OCI-LY7 (cell line): ENCODE measurements at places on chromosomes 11 and 22. TPM values are rescaled to one million over a fixed set of nuclear protein-coding genes. Genes with fewer than 3 reads are reported as not detected.

HEPN1 gene
- total RNA-seq, result not detected in 2 replicates

SSTR3 gene
- total RNA-seq, result 0.30 TPM in 2 replicates

ZDHHC8 gene
- 9.6 and 16.7 TPM in 2 replicates for total RNA-seq

KCNA4 gene
- not detected in 2 replicates for total RNA-seq

OR8A1 gene
- total RNA-seq, result not detected in 2 replicates

NOX4 gene
- total RNA-seq, result not detected in 2 replicates

DDT gene
- 161 and 182 TPM in 2 replicates for total RNA-seq

- DNase-seq, result no peak
Measured at GRCh38 chr22:49257551-49257961, 570.1 kb downstream of the BRD1 start.

- DNase-seq, result no peak
Measured at GRCh38 chr11:16936643-16937042, 77.6 kb downstream of the PLEKHA7 start.

- no peak for DNase-seq
Measured at GRCh38 chr11:70944636-70945035, 307.7 kb downstream of the SHANK2 start.

DNA sequence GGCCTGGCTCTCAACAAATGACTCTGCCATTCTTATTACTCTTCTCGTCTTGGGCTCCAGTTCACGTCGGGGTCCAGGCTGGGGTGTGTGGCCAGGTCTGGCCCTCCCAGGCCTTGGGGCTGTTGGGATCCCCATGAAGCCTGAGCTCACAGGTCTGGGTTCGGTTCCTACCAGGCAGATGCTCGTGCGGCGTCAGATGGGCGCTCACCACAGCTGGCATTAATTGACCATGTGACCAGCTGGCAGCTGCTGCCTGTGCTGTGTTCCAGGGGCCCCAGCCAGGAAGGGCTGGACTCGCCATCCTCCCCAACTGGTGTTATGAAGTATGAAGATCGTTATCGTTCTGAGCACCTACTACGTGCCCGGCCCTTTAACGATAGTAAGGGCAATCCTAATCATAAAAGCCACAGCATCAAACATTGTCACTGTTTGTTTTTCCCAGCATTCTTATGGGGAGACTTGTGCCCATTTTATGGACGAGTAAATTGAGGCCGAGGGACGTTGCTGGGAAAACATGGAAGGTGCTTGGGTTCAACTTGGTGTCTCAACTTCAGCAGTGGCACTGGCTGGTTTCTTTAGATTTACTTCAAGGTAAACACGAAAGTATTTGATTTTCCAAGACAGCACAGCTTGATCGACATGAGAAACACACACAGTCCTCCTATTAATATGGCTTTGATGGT, 26.8 kb upstream of the CACNG2 start:
- DNase-seq, result no peak

DNA sequence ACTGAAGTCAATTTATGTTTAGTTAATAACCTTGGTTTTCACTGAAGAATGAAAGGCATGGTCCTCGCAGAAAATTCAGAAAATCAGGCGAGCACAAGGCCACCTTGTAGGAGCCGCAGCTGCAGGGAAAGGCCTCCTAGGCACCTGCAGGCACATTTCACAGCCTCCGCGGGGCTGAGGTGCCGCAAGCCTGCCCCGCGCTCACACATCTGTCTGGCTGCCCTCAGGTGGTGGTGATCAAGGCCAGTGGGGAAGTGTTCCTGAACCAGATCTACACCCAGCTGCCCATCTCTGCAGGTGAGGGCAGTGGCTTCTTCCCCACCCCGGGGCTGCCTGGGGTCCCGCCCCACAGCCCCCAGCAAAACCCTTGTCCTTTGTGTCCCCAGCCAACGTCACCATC, 10.5 kb downstream of the MUC5AC start:
- no peak for DNase-seq

- no peak for DNase-seq
Measured at GRCh38 chr11:111540114-111540936, at the start of gene LAYN. Gene LAYN (plus strand): TSS chr11:111540720. CDS start chr11:111540844, 124 bp downstream.

- DNase-seq, result no peak
Measured at GRCh38 chr22:47623763-47624148, 861.3 kb downstream of the TBC1D22A start.

- DNase-seq, result no peak
Measured at GRCh38 chr11:112339566-112339965, 78.9 kb upstream of the PLET1 start.

DNA sequence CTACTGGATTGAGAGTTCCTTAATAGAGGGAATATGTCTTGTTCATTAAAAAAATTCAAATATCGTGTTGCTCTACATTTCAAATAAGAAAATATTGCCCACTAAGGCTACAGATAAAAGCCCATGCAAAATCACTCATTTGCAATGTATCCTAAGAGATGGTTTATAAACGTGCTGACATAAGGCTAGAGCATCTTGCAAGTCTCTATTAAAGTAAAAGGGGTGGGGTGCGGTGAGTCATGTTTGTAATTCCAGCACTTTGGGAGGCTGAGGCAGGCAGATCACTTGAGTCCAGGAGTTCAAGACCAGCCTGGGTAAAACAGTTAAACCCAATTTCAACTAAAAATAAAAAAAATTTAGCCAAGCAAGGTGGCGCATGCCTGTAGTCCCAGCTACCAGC, 70.3 kb downstream of the PGR start:
- DNase-seq, result no peak

DNA sequence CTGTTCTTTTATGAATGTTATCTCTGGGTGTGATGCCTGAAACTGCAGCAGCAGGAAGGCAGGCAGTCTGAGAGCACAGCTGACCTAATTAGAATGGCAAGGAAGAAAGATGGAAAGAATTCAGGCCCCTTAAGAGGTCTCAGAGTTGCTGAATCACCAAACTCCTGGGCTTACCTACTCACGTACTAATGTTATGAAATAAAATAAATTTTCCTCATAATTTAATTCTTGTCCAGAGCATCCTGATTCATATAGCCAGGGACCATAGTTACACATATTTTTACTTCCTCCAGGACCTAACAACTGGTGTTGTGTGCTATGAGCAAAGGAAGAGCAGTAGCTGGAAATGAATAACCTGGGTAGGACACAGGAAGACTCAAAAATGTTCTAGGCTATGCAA, 41.9 kb downstream of the SNX19 start:
- DNase-seq, result no peak

DNA sequence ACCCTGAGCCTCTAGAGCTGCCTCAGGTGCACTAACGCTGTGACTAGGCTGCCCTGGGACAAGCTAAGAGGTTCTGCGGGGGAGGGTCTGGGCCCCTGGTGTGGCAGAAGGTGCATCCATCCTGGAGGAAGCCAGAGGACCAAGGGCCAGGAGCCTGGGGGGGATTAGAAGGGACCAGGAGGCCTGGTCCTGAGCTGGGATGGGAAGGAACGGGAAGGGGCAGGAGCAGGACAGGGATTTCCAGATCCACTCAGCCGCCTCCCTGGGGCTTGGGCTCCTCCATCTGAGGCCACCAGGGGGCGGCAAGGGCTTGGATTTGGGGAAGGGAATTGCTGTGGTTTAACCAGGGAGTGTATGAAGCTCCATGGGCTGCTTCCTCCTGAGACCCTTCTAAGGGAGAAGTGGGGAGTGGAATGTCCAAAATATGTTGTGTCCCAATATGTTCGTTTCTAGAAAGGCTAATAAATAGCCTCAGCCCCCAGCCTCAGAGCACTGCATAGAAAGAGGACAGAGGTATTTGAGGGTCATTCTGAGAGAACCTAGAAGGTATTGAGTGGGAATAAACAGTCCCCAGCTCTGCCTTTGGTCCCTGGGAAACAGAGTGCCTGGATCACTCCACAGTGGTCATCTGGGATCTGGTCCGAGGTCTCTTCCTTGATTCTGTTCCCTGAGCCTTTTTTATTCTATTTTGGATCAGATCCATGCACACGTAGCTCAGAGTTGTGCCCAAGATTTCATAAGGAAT, 17.4 kb upstream of the PRAME start:
- peak; percentile 58 for DNase-seq

GRCh38 chr11:128339792-128340191, 247.6 kb downstream of the ETS1 start:
- no peak for DNase-seq

- DNase-seq, result no peak
Measured at GRCh38 chr11:3896644-3897043, 41.2 kb downstream of the STIM1 start.

DNA sequence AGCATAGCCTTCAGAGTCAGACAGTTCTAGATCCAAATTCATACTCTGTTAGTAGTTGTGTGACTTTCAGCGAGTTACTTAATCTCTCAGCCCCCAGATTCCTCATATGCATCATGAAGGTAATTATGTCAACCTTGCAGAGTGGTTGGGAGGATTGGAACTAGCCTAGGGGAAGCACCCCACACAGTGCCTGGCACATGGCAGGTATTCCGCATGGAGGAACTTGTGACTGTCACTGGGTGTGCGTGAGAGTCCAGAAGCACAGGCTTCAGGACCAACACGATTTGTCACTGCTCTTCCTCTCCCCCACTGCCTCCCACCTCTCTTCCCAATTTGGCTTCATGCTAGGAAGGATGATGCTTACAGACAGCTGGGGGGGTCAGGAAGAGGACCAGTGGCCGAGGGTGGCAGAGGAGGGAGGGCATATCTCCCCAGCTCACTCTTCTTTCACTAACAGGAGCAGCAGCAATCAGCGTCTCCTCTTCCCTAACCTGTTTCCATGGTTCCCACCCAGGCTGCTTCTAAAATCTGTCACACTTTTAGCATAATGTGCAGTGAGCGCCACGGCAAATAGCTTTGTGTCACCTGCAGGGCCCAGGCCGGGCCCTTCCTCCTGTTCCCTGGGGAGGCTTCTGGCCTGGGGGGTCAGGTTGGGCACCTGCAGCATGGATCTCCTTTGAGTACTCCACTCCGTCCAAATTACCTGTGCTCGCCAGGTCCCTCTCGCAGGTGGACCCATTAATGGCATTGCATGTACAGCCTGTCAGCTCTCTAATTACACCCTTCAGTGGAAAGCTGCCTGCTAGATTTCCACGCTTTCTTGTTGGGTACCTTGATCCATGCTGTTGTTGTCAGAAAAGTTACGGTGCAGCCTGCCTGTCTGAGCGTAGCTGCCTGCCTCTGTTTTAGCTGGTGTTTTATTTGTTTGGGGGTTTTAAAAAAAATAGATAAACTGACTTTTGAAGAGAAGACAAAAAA, 400.4 kb downstream of the NXPE2 start:
- no peak for DNase-seq

- DNase-seq, result no peak
Measured at GRCh38 chr22:33314316-33314715, 256.1 kb upstream of the SYN3 start.

DNA sequence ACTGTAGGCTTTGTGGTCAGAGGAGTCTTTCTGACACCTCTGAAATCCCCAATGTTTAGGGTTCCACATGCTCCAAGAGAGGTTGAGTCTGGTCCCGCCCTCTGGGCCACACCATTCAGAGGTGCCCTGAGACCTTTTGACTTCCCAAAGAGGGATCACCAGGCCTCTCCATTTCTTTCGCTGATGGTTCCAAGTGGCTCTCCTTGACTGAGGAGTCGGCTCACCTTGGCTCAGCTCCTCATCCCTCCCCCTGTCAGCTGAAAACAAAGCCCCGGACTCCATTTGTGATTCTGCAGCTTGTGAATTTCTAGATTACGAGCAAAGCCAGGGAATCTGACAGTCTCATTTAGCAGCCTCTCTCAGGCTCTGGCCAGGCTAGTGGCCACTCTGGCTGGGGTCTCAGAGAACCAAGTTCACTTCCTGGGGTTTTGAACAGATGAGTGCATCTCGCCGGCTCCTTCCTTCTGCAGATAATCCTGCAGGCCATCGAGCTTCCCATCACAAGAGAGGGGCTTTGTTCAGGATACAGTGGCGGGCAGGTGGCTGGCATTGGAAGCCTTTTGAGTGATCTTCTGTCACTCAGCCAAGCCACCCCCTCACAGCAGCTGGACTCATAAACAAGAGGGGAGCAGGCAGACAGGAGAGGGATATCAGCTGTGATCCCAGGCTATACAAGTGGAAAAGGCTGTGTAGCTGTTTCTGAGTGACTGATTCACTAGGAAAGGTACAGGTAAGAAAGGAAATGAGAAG, 102.9 kb downstream of the TRIM29 start:
- DNase-seq, result no peak

DNA sequence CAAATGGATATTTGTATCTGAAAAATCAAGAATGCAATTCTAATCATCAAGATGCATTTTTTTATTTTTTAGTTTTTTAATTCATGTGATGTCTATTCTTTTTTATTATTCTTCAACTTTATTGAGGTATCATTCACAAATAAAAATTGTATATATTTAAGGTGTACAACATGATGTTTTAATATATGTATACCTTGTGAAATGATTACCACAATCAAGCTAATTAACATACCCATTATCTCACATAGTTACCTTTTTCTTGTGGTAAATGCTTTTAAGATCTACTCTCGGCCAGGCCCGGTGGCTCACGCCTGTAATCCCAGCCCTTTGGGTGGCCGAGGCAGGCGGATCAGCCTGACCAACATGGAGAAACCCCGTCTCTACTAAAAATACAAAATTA, 3.7 kb downstream of the HBB start:
- DNase-seq, result no peak

DNA sequence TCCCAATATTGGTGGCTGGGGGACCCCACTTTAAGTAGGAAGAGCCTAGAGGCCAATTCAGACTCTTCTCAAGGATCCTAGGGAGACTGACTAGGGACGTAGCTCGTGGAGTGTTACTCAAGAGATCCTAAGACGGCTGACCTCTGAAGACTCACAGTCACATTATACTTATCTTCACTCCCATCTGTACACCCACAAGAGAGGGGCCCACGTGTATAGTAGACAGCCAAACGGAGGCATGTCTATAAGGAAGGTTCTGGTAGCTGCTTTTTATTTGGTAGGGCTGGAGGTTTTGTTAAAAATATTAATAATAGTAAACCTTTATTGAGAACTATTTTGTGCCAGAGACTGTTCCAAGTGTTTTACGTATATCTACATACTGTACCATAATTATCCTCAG, 22.9 kb upstream of the APOA1 start:
- DNase-seq, result no peak

- no peak for DNase-seq
Measured at GRCh38 chr11:16985297-16985696, 28.9 kb downstream of the PLEKHA7 start.

DNA sequence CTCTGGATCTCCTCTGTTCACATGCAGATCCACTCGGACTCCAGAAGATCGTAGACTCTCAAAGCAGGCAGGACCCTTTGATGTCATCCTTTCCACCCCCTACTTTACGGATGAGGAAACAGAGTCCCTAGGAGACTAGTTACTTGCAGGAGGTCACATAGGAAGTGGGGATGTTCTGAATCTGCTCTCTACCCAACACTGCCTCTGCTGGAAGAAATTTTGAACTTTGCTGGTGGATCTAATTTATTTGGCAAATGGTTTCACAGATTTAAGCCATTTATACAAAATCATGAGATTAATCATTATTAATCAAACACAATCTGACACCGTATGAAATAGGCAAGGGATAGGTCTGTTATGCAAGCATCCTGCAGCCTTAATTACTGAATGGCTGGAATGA, 55.0 kb upstream of the USP47 start:
- DNase-seq, result no peak

- no peak for DNase-seq
Measured at GRCh38 chr11:2869561-2870427, 15.8 kb downstream of the CDKN1C start.

GRCh38 chr11:31449040-31449439, 60.4 kb downstream of the IMMP1L start:
- DNase-seq, result no peak
